Stimulated activated CD8-positive, alpha-beta memory T cell treated with anti-CD3 and anti-CD28 coated beads, Interleukin-7, amount 100 ng/mL, for 24 hours (primary cell): ENCODE measurements at places on chromosomes 12 and 14.
A peak's percentile ranks its signal among the peaks of the same experiment; 100 is the strongest.

DNA sequence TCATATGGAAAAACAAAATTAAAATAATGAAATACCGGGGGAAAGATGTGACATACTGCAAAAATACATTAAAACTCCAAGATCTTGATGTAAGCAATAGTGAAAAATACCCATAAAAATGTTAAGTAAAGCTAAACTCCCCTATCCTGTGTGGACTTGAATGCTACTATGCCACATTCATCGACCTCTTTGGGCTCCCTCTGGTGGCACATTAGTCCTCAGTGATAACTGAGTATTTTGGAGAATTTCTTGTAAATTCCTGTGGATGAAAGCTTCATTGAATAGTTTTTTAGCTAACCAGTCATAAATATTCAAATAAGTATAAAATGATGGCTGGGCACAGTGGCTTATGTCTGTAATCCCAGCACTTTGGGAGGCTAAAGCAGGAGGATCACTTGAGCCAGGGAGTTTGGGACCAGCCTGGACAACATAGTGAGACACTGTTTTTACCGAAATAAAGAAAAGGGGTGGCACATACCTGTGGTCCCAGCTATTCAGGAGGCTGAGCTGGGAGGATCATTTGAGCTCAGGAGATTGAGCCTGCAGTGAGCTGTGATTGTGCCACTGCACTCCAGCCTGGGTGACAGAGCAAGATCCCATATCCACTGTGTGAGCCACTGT is 42.4 kb upstream of the SGPP1 start:
- DNase-seq = peak; percentile 4

DNA sequence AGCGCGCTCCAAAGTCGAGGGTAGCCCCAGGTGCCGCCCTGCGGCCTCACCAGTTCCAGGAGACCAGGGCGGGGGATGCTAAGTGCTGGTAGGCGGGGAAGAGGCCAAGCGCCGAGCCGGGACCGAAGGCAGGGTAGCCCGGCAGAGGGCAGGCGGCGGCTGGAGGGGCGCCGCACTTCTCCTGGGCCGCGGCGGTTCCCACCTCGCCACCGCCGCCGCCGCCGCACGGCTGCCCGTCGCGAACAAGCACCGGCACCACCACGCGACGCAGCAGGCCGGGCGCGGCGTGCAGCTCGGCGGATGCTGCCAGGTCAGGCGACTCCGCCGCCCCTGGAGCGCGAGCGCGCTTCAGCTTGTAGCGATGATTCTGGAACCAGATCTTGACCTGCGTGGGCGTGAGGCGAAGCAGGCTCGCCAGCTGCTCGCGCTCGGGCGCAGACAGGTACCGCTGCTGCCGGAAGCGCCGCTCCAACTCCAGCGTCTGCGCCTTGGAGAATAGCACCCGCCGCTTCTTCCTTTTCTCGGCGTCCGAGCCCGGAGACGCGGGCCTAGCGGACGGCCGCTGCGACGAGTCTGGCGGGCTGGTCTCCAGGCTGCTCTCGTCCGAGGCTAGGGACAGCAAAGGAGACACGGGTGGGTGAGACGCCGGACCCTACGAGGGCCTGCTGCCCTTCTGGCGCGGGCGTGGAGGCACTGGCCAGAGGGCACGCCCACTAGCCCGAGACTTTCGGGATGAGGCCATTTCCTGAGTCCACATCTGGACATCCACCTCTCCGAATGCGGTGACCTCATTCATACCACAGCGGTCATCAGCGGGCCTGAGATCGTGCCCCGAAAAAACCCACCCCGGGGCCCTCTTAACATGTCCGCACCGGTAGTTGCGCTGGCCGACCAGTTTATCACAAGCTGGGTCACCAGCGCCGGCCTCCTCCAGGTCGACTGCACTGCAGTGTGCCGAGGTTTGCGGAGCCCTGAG is 1.3 kb downstream of the NKX2-8 start:
- no peak for DNase-seq

DNA sequence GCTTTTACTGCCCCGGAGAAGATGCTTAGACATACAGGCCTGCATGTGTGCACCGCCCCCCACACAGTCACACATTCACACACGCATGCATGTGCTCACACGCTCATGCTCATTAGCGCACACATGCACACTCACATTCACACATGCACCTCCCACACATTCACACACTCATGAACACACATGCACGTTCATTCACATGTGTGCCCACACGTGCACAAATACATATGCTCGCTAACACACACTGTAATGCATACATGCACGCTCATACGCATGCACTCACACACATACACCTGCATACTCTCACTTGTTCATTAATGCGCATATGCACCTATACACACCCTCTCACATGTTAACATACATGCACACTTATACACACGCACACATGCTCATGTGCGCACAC is 21.9 kb downstream of the TMEM132C start:
- DNase-seq = no peak

- no peak for DNase-seq
These were observed 2.1 kb upstream of the NIN start for GRCh38 chr14:50832935-50833630.

GRCh38 chr14:72142328-72142727 is 210.1 kb downstream of the RGS6 start:
- DNase-seq = no peak

- no peak for DNase-seq
These were observed 75.1 kb downstream of the SLC24A4 start for GRCh38 chr14:92397953-92398564.

DNA sequence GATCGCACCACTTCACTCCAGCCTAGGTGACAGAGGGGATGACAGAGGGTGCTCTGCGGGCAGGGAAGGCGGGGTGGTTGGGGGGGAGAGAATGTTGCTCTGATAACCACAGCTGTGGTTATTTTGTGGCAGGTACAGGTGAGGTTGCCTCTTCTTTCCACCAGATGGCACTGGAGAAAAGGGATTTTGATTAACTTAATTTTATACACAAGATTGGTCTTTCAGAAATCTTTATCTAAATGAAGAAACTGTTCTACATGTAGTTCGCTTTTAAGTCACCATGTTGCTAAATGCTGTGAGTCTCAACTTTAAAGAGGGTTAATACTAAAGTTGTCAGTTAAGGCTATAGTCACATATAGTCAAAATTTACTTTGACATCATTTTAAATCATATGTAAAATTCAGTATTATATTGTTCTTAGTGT is 25.7 kb downstream of the FGF23 start:
- DNase-seq = no peak

- no peak for DNase-seq
These were observed 53.7 kb downstream of the APAF1 start for GRCh38 chr12:98698603-98699463.

DNA sequence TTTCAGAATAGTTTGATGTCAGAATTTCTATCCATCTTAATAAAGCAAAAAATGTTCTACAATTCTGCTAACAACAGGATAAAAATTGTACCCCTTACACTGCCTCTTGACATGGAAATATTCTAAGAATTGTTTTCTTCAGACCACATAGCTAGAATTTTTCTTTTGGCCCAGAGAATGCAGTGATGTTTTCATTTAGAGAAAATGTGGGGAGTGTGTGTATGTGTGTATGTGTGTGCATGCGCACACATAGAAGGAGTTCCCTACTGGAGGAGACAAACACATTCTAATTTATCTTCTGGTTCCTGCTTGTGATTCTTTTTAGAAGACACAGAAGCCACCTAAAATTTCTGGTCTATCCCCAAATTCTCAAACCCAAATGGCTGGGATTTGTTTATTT is 1145.7 kb downstream of the VRK1 start:
- no peak for DNase-seq

DNA sequence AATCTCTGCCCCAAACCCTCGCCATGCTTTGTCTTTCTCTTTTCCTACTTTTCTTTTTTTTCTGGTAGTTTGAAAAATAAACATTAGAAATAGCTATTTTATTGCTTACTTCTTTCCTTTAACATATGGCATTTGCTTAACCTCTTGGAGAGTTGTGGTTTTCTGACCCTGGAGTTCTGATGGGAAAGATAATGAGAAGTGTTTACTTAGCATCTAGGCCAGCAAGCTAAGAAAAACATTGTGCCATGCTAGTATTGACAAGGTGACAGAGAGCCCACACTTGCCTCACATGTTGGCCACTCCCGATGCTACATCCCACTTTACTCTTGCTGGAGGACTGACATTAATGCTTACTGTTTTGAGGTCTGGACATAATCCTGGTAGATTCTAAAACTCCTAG is 886.2 kb downstream of the DIO2 start:
- DNase-seq = no peak

DNA sequence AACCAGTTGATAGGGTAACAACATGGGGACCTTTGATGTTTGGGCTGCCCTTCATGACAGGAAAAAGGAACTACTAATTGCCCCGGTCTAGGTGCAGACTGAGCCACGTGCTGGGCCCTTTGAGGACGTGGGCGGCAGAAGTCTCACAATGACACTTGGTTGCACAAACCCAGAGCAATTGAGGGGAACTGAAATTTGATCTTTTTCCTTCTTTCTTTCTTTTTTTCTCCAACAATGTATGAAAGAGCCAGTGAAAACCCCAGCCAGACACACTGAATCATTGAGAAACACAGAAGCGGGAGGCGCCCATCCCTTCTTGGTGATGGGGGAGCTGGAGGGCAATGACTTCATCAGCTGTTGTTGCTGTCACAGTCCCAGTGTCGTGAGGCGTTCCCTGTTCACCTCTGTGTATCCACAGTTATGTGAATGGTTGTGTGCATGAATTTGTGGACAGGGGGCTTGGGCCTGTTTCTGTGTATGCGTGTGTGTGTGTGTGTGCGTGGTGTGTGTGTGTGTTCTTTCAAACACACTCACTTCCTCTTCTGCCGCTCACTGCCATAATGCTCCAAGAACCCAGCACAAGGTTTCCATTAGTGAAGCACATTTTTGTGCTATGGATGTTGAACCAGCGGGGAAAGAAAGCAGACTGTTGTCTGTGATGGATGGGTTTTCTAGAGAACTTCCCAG is 137.5 kb upstream of the CCND2 start:
- DNase-seq = peak; percentile 35

GRCh38 chr14:55412676-55413075 is 1.0 kb upstream of the ATG14 start:
- DNase-seq = no peak

- no peak for DNase-seq
These were observed 122.0 kb upstream of the ATXN7L3B start for GRCh38 chr12:74415633-74416032.

GRCh38 chr14:96497087-96497486 is 5.1 kb upstream of the PAPOLA start:
- DNase-seq = no peak

DNA sequence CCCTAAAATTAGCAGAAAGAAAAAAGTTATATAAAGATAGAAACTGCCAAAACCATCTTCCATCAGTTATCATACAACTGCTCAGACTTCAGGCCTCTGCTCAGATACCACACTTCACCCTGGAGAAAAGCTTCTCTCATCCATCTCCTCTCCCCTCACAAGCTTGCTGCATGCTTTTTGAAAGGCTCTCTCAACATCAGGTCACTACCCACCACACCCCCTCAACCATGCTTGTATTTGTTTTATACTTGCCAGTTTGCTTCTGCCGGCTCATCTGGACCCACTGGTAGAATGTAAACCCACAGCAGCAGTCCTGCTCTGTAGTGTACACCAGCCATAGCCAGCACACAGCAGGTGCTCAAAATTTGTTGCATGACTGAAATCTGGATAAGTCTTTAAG is 8.8 kb downstream of the PPP1CC start:
- no peak for DNase-seq

- DNase-seq = no peak
These were observed 29.1 kb downstream of the CHST11 start for GRCh38 chr12:104485651-104486362.

DNA sequence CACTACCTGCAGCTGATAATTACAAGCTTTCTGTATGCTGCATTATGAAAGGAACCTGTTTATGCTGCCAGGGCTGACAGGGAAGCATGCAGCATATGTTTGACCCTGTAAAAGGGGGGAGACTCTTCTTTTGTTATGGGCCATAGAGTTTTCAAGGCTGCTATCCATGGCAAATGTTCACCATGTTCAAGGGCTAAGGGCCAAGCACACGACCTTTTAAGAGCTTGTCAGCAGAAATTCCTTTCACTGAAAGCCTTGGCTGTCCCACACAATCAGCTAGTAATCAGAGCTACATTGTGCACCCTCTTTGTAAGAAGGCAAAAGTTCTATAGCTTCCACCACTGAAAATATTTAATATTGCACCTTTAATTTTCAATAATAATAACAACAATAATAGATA is 74.2 kb upstream of the MBIP start:
- no peak for DNase-seq
